Activated T-helper 2 cell treated with anti-CD3 and anti-CD28 coated beads, Interferon-gamma antibody, Interleukin-2, Interleukin-4, amounts not matched to agents 10 μg/mL and 5 μg/mL and 100 μg/mL, durations not matched to agents 14 hours and 24 hours and 36 hours (primary cell): ENCODE measurements at places on chromosomes 5 and 9.

GRCh38 chr9:89639367-89639795 lies 34.6 kb downstream of the GADD45G start:
- DNase-seq, result no peak

GRCh38 chr9:121354141-121354540 lies 15.9 kb downstream of the STOM start:
- DNase-seq, result no peak

DNA sequence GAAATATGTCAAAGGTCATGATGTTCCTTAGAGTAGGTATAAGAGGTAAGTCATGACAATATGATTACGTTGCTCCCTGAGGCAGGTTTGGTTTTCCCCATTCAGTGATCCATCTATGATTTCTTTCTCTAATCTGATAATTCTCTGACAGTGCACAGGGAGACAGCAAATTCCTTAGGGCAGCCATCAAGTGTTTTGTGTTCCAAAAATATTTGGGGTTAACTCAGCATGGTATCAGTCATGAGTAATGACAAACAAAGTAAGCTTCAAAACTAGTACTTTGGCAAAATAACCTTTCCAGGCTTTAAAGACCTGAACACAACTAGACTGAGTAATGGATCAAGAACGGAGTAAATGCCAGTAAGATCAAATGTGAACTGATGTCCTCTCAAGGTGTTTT lies 55.3 kb upstream of the SPATA31E1 start:
- no peak for DNase-seq

- DNase-seq, result no peak
Measured at GRCh38 chr5:149488645-149489306, 62.5 kb downstream of the CSNK1A1 start.

DNA sequence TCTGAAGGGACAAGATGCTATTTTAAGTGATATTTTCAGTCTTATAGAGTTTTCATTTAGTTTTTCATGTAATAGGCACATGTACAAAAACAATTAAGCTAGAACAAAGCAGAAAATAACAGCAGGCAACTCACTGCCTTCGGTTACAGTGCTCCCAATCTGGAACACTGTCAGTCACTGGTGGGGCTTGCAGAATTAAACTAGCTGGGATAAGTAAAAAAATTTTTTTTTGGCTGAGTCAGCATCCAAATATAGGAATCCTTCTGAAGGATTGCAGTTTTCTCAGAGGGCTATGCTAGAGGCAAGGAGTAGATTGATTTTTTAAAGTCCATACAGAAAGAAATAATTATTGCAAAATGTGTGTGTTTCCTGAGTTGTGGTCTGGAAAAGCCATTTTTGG lies 250.2 kb upstream of the RFX3 start:
- DNase-seq, result no peak

DNA sequence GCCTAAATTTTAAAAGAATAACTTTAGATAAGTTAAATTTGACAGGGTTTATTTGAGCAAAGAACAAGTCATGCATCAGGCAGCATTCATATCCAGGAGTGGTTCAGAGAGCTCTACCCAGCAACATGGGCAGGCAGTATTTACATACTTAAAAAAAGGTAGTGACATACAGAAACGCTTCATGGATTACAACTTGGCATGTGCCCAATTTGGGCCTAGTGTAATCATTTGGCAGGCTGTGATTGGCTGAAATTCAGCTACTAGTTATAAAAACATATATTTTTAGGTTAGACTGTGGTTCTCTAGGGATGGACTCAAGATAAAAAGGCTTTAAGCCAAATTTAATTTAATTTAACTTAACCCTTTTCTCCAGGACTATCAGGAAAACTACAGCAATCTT lies 374.0 kb upstream of the ADAMTS16 start:
- no peak for DNase-seq

DNA sequence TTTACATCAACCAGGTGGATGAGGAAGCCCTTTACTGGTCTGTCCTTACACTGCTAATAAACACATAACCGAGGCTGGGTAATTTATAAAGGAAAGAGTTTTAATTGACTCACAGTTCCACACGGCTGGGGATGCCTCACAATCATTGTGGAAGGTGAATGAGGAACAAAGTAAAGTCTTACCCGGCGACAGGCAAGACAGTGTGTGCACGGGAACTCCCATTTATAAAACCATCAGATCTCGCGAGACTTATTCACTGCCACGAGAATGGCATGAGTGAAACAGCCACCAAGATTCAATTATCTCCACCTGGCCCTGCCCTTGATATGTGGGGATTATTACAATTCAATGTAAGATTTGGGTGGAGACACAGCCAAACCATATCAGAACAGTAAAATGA lies 67.3 kb upstream of the GRAMD2B start:
- DNase-seq, result no peak

DNA sequence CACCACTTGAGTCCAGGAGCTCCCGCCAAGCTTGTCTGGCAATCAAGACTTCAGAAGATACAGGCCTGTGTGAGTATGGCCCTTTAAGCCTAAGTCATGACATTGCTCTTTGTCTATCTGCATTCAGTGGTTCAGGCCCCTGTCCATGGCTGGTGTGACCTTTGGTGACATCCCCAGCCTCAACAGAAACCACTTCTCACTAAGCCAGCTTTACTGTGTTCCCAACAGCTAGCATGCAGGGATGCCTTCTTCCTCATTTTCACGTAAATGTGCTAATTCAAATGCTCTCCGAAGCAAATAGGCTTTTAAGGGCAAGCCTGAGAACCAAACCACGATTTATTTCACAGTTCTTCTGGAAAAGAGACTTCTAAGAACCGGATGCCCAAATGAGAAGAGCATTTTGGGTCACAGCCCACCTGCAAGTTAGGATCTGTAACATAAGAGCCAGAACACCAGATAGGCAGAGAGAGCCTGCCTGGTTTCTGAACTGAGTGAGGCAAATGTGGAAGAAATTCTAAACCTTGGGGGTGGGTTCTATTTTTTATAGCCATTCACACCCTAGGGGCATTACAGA lies 14.9 kb downstream of the CD180 start:
- DNase-seq, result no peak

DNA sequence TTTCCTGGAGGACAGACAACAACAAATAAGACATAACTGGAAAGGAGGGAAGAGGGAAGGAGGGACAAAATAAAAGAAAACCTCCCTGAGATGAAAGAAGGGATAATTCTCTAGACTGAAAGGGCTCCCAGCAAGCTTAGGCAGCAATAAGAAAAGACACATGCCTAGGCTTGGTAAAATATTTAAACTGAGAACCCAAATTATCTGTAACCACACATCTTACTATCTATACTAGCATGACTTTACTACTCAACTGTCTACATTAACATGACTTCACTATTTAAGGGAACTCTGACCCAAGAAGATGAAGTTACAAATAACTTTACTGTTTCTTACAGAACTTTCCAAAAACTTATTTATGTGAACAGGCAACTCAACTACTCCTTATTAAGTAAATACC lies 95.9 kb downstream of the EPB41L4A start:
- no peak for DNase-seq

DNA sequence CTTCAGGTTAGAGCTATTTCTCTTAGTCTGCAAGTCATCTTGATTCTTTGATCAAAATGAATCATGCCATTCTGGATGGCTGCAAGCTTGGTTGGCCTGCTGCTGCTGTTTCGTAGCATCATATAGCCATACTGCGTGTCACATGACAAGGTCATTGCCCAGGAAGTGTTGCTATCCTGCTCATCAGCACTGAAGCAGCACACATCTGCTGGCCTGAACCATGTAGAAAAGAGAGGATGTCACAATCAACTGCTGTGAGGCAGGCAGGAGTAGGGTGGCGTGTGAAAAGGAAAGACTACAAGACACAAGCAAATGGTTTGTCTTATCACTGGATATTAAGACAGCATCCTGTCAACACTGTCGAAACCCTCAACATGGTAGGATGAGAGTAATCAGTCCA lies 376.7 kb upstream of the RORB start:
- no peak for DNase-seq

- peak; percentile 19 for DNase-seq
Measured at GRCh38 chr5:54309691-54310432, 511 bp downstream of the ARL15 start.

- DNase-seq, result no peak
Measured at GRCh38 chr5:107661038-107661649, 9.6 kb downstream of the EFNA5 start.

DNA sequence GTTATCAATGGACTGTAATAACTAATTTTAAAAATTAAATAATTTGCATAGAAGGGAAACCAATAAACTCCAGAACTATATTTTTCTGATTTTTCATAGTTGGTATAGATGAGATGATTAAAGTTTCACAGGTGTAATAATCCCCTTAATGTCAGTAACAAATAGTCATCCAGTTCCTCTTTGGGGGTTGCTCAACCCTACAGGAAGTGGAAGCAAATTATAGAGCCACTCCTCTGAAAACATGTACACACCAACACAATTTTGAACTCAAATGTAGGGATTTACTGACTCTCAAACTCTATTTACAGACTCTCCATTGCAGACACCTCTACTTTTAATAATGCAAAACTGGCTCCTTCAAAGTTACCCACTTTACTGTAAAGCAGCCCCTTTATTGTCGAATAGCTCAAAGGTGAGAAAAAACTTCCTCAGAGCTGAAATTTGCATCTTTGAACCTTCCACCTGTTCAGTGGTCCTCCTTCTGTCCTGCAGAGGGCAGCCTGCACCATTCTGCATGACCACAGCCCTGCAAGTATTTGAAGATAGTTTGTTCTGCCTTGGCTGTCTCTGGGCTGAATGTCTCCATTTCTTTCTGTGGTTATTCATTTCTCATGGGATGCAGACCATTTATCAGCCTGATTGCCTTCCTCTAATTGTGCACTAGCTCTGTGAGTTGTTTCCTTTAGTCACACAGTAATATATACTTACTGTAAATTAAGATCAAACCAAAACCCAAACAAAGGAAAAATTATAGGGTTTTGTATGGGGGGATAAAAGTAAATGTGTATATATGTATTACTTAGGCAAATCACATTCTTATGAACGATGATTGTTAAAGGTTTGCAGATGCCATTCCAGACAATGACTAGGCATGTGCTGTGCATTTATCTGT lies 383.2 kb upstream of the SGCD start:
- no peak for DNase-seq

DNA sequence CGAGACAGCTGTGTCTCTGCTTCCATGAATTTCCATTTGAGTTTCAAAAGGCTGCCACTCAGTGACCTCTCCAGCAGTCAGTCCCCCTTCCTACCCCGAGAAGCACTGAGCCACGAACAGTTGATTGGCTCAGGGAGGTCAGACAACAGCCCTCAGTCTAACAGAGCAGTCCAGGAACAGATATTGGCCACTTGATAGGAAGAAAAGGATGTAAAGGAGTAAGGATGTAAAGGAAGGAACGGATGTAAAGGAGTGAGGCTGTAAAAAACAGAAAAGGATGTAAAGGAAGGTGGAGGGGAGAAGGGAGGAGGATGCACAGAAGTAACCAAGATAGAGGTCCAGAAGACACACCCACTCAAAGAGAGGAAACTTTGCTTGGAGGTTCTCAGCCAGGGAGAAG lies 3.2 kb upstream of the NR4A3 start:
- no peak for DNase-seq

DNA sequence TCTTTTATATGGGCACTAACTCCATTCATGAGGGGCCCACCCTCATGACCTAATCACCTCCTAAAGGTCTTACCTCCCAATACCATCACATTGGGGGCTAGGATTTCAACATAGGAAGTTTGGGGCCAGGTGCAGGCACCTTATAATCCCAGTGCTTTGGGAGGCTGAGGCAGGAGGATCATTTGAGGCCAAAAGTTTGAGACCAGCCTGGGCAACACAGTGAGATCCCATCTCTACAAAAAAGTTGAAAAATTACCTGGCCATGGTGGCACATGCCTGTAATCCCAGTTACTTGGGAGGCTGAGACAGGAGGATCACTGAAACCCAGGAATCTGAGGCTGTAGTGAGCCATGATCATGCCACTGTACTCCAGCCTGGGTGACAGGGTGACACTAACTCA lies 76.7 kb downstream of the MYO10 start:
- DNase-seq, result no peak

- no peak for DNase-seq
Measured at GRCh38 chr5:146944764-146945616, 66.4 kb upstream of the PPP2R2B start.

DNA sequence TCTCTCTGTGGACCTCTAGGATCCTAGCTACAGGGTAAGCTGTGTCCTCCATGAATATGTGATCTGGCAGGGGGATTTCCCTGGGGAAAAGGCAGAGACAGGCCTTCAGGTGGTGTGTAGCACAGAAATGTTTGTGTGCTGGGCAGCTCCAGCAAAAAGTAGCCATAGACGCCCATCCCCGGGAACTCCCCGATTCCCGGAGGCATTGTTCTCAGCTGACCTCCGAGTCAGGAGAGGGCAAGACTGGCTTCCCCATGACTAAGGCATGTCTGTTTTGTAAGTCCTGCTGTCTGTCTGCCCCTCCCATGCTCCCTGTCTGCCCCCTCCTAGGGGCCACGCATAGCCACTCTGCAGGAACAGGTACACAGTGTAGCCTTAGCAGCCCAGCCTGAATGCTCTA lies 834.5 kb downstream of the PTPRD start:
- no peak for DNase-seq

DNA sequence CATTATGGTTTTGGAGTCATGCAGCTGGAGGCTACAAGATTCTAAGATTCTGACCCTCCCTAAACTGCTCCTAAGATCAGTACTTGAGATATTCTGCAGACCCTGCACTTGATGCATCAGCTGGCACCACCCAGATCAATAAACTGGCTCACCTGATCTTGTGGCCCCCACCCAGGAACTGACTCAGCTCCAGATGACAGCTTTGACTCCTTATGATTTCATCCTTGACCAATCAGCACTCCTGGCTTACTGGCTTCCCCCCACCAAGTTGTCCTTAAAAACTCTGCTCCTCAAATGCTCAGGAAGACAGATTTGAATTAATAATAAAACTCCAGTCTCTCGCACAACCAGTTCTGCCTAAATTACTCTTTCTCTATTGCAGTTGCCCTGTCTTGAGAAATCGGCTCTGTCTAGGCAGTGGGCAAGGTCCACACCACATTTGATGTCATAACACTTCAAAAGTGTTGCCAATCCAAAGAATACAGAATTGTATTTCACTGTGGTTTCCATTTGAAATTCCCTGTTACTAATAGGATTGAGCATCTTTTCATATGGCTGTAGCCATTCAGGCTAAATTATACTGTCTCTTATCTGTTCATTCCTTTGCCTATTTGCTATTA lies 14.8 kb upstream of the SLC30A5 start:
- no peak for DNase-seq

- DNase-seq, result no peak
Measured at GRCh38 chr5:137733006-137733405, 2.9 kb downstream of the KLHL3 start.

DNA sequence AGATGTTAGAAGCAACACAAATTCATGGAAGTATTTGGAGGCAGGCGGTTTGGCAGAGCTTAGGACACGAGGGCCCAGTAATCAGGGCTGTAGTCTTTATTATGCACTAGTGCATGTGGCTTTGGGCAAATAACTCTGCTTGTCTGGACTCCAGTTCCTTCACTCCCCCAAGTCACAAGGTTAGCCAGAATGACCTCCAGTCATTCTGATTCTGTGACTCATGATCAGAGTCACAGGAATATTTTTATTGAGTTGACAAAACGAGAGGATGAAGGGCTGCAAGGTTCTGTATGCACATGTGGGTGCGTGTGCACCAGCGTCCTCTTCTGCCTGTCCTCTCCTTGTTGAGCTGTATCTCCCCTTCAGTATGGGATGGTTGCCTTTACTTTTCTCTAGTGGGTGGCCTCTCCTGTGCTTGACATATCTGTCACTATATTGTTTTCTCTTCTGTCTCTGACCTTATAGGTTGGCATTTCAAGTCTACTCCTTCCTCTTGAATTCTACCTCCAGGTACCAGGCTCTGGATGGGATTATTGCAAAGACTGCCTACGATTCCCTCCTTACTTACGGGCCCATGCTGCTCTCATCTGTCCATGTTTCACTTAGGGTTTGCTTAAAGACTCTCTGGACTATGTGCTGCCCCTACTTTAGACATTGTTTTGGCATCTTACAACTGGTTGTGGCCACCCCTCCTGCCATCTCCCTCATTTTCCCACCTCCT lies 94.6 kb downstream of the KDM4C start:
- no peak for DNase-seq
